Activated T-cell treated with anti-CD3 and anti-CD28 coated beads for 24 hours (primary cell): ENCODE measurements at places on chromosomes 7 and 10.

- no peak for DNase-seq
Observed at GRCh38 chr10:30587522-30588031, 42.0 kb downstream of the LYZL2 start.

- DNase-seq = no peak
Observed at GRCh38 chr7:85634951-85635350, 448.1 kb upstream of the SEMA3D start.

DNA sequence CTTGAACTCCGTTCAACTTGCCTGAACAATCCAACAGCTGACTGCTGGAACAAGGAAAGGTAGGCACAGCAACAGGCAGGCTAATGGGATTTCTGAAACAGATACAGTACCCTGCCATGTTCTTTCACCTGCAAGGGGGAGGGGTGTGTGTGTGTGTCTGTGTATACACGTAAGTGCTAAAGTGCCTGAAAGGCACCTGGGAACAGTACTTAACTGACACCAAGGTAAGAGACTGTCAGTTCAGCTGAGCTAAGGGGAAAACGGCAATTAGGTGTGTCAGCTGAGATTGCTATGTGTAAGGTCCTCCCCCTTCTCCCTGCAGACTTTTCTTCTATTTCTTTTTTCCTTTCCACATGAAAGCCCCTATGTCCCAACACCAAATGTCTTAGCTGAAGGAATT is 27.0 kb downstream of the NAMPT start:
- no peak for DNase-seq

- no peak for DNase-seq
Observed at GRCh38 chr10:51086710-51087109, 12.4 kb downstream of the PRKG1 start.

GRCh38 chr7:102472126-102473041 is 6.3 kb downstream of the POLR2J start:
- DNase-seq = no peak

DNA sequence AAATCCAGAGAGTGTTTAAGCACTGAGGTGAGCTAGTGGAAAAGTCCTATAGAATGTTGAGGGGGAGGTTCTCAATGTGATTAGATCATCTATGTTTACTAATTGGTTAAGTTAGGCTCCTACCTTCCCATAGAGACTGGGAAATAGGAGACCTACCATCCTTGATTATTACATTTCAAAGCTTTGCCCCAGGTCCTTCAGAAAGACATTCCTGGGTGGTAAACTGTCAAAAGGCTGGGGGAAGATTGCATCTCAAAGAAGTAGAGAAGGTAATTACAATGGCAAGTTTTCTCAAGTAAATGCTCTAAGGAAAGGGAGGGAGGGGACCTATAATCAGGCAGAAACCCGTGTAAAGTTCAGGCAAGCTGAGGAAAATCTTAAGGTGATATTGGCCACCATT is 247.8 kb upstream of the SMIM30 start:
- no peak for DNase-seq

DNA sequence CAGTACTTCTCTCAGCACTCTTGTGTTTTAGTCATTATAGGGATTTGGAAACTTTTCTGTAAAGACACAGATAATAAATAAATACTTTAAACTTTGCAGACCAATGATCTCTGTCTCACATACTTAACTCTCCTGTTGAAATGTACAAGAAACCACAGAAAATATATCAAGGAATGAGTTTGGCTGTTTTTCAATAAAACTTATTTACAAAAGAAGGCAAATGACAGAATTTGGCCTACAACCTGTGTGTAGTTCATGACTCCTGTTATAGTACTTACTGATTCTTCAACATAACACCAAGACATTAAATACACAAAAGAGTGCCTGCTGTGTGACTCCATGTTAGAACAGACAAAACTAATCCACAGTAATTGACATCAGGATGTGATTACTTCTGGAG is 510.0 kb upstream of the PHF14 start:
- no peak for DNase-seq

GRCh38 chr10:112531421-112531820 is 84.4 kb downstream of the VTI1A start:
- DNase-seq = no peak

GRCh38 chr7:10767771-10768170 is 205.9 kb upstream of the PHF14 start:
- DNase-seq = no peak

DNA sequence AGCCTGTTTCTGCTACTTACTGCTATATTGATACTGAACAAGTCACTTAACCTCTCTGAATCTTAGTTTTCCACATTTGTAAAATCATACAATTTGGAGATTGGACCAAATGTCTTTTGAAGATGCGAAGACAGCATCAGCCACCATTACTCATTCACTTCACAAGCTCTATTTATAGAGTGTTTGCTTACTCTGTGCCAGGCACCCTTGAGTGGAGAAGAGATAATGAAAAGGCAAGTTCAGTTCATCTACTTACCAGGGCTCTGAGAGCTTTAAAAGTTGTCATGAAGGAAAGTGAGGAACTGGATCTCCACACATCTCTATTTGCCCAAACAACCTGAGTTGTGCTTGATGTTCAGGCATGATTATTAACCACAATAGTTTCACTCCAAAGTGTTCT is 277.5 kb downstream of the CSTF2T start:
- DNase-seq = no peak

DNA sequence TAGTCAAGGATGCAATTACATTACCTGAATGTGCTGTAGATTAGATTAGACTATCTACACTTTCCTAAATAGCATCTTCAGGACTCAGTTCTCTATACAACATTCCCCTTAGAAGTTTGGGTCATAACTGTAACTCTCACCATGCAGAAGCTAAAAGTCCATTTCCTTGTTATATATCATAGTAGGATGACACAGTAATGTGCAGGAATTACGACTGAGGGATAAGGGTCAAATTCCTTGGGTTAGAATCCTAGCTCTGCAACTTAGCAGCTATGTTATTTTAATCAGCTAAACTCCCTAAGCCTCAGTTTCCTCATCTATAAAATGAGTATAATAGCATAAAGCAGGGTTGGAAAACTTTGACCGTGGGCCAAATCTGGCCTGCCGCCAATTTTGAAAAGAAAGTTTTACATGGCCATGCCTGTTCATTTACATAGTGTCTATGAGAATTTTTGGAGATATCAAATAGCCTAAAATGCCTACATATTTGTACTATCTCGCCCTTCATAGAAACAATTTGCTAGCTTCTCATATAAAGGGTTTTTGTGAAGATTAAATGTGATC is 14.8 kb downstream of the NRCAM start:
- no peak for DNase-seq
